Pancreas (tissue), 10 donors: ENCODE measurements at places on chromosomes 3 and 15. TPM values are rescaled to one million over a fixed set of nuclear protein-coding genes. Genes with fewer than 3 reads are reported as not detected.

DNA sequence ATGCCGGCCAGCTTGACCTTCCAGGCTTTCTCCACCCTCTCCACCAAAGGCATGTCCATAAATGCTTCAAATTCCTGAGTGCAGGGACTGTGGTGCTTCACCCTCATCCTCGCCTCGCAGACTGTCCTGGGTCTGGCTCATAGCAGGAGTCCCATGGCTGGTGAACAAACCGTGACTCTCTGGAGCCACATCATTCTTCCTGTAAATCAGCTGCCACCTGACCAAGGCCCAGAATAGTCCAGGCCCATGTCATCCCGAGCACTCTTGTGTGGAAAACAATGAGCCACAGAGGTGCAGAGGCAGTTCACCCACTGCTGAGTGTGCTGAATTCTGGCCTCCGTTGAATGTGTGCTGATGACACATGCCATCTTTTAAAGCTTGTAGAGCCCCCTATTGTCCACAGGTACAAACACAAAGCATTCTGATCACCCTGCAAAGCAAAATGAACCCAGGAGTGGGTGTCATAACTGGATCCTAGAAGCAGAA lies 68.6 kb downstream of the ABHD5 start:
- no peak for DNase-seq

The SPINK8 gene
- total RNA-seq, result not detected

The CCDC39 gene
- total RNA-seq, result not detected

The DPPA2 gene
- total RNA-seq, result not detected

The SH2D7 gene
- total RNA-seq, result 0.14 TPM

DNA sequence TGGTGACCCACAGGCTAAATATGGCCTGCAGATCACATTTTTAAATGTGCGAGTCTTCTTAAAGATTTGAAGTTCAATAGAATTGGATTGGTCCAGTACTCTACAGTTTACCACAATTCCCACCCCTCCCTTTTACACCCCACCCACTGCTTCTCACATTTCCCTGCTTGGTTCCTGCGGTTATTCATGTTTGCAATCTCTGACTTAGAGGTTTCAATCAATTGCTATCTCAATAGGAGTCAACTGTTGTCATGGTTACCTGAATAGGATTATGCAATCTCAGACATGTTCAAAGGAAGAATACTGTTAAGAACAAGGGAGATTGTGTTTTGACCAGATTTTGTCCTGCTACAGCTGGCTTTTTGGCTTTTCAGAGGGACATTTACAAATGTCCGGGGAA lies 4.9 kb upstream of the C3orf49 start:
- no peak for DNase-seq

DNA sequence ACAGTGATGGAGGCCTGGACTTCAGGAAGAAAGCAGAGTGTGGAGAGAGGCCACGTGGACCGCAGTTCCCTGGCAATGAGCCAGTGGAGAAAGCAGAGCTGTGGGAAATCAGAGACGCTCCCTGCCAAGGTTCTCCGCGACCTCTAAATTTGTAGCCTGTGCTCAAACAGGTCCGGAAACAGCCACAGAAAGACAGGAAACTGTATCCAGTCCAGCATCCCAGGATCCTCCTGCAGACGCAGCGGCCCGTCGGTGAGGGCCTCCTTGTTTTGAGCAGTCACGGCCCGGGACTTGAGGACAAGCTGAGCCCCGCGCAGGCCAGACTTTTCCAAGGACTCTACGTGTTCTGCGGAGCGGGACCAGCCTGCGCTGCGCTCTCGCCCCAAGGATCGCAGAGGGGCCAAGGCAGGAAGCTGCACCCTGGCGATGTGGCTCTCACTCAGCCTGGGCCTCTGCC lies 22.3 kb downstream of the RPSA start:
- no peak for DNase-seq

The ERC2 gene
- 2.4 TPM for total RNA-seq

DNA sequence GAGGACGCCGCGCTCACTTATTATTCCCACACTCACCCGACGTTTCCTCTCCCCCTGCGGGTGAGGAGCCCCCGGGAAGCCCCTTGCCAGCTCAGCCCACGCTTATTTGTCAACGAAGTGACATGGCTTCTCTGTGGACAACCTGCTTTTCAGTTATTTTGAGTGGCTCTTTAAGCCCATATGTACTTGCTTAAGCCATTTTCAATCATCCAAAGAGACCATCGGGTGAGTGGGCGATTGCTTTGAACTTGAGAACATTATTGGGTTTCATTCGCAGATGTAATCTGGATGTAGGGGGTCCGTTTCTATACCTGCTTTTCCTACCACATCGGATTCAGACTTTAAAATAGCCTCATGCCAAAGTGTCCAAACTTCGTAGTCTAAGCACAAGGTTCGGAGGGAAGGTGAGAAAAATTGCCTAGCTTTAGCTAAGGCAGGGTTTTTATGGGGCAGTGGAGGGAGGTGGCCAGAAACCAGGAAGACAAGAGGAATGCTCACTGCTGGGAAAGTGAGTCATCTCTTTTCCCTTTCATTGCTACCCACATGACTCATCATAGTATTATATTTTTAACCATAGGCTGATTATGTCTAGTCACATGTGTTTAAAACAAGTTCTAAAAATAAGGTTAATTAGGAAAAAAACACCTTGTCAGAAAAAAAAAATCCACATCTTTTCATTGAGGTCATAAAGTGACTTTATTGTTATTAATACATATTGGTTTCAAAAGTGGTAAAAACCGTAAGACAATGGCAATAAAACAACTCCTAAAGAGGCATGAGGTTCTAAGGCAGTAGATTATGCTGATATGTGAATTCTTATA lies 773.1 kb upstream of the NR2F2 start:
- no peak for DNase-seq

- no peak for DNase-seq
Observed at GRCh38 chr3:7876741-7877297, 624.8 kb upstream of the LMCD1 start.

GRCh38 chr15:98842973-98843285 lies 164.7 kb downstream of the PGPEP1L start:
- no peak for DNase-seq

DNA sequence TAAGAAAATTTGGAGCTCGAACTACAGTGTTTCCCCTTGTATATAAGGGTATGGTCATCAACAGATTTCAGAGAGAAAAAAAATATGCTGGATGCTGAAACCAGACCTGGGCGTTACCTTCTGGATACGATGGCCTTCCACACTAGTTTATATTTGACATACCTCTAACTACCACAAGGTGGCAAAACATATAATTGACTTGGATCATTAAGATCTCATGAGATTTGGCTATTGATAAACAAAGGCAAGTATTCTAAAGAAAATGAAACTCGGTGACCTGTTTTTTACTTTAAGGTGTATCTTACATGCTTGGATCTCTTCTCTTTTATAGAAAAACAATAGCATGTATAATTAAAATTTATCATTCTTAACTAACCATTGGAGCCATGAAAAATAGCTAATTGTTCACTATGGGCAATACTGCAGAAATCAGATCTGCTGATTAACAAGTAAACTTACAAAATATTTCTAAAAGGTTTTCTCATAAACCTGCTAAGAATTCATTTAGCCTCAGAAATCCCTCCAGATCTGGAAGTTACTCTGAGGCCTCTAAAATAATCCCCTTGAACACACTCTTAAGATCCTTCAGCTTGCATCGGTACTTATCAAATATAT lies 300.6 kb upstream of the KCNH8 start:
- DNase-seq, result no peak

DNA sequence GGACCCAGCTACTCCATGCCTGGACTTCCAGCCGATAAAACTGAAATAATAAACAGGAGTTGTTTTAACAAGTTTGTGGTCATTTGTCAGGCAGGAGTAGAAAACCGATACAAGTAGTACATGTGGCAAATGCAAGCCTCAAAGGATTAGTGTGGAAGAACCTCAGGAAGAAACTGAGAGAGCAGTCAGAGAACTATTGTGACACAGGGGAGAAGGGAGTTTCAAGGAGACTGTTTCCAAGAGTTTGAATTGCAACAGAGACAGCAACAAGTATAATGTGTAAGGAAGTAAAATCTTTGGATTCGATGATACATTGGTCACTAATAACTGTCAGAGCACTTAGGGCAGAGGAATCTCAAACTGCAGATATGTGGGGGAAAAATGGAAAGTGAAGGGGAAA lies 450.6 kb upstream of the ARHGEF26 start:
- DNase-seq, result no peak
